Breast epithelium (tissue), 4 donors: ENCODE measurements at places on chromosomes 5 and 9. TPM values are rescaled to one million over a fixed set of nuclear protein-coding genes. Genes with fewer than 3 reads are reported as not detected.

DNA sequence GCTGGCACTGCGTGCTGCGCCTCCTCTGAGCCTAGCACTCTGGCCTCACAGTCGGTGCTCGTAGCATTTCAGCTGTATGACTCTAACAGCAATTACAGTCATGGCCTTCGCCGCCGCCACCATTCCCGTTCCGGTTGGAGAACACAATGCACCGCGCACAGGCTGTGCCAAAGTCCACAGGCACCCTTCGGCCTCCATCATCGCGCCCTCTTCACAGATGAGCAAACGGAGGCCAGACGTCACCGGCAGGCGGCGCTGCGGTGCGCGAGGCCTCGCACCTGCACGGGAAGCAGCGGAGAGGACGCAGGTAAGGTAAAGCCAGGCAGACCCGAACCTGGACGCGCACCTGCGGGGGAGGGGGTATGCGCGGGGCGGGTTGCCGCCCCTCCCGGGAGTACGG, 128.9 kb downstream of the BARX1 start:
- DNase-seq, result no peak

SLC35A4 gene
- total RNA-seq, result 20.3 TPM

DNA sequence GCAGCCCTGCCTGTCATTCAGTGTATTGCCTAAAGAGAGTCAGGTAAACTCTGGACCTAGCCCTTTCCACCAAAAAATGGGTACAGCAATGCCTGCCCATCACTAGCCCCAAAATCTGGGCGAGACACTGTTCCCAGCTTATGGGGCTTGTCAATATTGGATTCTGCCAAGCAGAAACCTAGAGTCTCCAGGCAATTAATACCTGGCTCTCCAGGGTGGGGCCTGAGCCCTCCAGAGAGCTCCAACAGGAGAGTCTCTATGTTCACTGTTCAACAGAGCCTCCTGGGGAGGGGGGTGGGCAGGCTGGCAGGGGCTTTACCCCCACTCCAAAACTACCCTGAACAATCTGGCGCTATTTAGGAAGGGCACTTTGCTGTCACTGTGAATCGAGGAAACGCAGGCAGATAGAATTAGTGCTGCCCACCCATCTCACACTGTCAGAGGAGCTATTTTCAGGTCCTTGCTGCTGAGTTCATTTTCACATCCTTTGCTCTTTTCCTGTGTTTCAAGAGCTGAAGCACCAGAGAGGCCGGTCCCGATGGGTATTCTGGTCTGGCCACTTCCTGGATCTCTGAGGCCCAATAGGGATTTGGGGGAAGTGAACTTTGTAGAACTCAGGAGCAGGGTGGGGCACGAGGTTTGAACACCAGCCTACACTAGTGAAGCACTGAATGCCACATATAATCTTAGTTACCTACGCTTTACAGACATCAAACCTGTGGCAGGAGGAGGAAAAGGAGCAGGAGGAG, 121.8 kb downstream of the C5orf15 start:
- DNase-seq, result peak; percentile 9

OTP gene
- total RNA-seq, result not detected

DNA sequence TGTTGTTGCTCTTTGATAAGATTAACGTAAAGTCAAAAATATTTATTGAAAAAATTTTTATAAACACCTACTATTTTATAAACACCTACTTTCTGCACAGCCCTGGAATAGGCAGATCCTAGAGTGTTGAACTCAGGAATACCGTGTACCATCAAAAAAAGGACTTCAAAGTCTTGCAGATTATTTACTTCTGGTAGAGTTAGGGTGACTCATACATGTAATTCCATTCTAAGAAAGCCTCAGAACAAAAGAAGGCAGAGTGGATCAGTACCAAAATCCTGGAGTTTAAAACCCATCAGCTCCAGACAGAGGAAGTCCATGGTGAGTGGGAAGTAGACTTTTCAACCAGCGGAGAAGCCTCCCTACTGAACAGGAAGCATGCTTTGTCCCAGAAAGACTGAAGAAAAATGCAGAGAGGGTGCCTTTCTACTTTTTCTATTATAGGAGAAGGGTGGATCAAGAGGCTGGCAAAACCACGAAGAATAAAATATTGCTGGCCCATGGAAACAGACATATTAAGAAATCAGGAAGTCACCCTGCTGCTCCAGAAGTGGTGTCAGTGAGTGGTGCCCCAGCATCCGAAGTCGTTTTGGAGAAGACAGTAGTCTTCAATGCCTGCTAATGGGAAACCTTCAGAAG, 45.1 kb upstream of the DAB2 start:
- no peak for DNase-seq

DNA sequence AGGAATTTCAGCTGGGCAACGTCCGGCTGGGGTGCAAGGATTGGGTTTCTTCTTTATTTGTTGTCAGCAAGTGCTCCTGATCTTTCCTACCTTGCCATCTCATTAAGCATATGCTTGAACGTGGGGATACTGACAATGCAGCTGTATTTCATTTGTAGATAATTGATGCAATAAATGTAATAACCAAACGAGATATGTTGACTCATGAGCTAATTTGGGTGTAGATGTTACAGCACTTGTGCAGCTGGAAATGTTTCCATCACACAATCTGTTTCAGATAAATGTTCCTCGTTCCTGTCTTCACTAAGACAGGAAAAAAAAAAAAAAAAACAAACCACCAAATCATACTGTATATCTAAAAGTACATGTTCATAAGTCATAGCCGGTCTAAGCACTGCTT, 123.8 kb downstream of the DMRT2 start:
- no peak for DNase-seq

- DNase-seq, result no peak
These were observed 73.8 kb downstream of the JAKMIP2 start for GRCh38 chr5:147708708-147709107.

AMBP gene
- 0.66 TPM for total RNA-seq

DNA sequence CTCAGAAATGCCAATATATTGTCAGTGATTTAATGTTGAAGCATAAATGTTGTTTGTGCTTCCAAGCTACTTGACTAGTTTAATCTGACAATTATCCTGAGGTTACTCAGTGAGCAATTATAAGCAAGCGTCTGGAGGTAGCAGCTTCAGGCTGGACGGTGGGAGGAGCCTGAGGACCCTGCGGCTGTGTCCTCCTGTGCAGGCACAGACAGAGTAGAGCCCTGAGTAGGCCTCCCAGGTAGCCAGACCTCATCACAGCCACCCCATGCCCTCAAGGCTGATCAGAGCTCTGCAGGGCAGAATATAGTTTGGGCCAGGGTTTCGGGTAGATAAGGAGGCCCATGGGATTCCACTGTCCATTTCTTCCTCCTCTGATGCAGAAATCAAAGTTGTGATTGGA, 153.6 kb downstream of the DRD1 start:
- no peak for DNase-seq

DNA sequence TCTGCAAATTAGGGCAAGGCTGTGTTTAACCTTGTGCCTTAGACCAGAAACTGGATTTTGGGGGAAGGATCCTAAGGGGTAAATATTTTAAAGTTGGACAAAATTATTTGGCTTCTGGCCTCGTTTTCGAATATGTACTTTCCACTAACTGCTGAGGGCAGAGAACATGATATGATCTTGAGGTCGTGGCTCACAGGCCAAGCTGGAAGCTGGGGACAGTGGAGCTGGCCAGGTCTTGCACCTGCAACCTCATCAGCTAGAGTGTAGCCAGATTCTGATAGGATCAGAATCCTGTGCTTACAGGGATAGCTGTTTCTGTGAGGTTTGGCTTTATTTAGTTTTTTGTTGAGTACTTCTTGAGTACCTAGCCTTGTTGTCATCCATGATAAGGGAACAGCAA, 24.9 kb downstream of the MAN2A1 start:
- DNase-seq, result no peak

DNA sequence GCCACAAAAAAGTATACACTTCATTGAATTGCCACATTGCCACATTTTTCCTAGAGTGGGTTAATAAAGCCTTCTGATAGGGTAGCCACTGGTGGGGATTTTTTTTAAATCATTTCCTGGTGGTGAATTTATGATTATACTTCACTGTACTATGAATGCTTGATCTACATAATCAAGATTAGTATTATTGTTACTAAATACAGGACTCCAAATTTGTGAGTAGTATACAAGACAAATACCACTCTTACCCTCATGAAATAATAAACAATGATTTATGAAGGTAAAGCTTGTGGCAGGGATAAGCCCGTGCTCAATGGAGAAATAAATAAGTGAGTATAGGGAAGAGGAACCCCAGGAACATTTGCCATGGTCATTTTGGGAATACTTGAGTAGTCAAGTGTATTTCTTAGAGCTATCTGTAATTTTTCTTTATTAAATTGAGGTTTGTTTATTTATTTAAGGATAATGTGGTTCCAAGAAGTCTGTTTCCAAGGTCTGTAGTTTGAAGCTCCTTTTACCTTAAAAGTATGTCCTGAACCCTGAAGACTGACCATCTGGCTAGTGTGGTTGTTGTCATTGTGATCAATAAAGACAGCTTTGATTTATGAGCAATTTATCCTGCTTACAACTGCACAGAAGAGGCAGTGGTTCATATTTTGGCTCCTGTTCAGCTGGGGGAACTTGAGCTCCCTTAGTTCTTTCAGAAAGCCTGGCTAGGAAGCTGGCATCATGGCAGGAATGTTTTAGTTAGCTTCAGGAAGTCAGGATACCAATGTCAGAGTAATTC, 118.6 kb downstream of the ZSWIM6 start:
- no peak for DNase-seq

DNA sequence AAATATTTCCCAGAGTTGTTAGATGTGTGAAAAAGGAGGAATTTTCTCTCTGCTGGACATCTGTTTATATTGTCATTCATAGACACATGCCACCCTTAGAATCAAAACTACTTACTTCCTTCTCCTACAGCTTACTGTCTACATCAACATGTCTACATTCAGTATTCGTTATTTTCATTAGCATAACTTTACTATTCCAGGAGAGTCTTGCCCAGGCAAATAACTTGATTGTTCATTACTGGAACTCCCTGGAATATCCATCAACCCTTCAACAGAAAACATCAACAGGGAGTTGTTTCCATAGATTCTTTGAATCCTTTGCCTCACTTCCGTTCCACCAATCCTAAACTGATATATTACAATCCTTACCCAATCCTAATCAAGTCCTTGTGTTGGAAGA, 457.5 kb upstream of the ZNF608 start:
- no peak for DNase-seq

BTNL8 gene
- total RNA-seq, result not detected

DNA sequence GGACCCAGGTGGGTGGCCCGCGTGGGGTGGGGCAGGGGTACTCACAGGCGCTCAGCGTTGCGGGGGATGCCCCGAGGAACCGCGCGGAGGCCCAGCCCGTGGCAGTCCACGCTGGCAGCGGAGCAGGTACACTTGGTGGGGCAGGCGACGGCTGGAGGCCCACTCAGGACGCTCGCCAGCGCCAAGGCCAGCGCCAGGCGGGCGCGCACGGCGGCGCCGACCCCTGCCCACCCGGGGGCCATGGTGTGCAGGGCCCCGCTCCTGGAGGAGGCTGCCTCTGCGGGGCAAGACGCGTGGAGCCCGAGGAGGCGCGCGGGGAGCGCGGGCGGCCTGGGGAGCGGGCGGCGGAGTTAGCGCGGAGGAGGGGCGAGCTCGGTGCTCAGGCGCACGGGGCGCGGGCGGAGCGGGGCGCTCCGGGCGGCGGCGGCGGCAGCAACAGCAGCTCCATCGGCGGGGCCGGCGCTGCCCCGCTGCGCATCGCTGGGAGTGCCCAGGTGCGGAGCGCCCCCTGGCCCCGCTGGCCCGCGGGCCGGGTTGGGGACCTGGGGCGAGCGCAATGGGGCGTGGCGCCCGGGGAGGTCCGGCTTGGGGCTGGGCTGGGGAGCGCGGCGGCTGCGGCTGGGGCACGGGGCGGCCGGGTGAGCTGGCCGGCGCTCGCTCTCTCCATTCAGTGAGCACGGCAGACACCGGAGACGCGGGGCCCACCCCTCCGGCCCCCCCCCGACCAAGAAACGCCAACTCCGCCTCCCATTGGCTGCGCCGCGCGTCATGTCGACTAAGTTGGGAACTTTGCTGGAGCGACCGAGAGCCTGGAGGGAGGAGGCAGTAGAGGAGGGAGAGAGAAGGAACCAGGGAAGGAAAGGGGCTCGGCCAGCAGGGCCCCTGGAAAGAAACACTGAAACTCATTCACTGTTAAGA, at the start of gene SLIT3:
SLIT3 (minus strand) TSS at position 672 of the 918 bp plus-strand sequence; CDS start at position 242, 430 bp downstream.
- DNase-seq, result peak; percentile 56

ORM2 gene
- total RNA-seq, result 1.6 TPM

DNA sequence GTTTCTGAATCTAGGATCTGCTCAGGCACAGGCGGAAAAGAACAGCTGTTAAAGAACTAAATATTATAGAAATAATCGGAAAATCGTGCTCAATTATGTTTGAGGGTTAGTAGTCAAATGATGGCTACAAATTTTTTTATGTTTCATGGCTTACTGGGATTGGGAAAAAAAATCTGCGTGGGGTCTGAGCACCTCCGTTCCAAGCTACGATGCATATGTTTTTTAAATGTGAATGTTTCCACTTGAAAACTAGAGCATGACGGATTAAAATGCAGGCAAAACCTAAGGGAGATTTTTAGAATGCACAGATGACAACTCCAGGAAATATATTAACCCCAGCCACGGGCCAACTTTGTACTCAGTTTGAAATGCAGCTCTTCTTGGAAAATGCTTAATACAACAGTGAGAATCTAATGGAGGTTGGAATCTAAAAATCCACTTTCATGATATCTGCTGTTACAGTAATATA, 5.3 kb downstream of the OTP start:
- no peak for DNase-seq

GRCh38 chr5:61263561-61264272, 68.3 kb upstream of the ZSWIM6 start:
- DNase-seq, result no peak

GRCh38 chr5:88889189-88890069, 6.4 kb upstream of the MEF2C start:
- DNase-seq, result peak; percentile 59

DNA sequence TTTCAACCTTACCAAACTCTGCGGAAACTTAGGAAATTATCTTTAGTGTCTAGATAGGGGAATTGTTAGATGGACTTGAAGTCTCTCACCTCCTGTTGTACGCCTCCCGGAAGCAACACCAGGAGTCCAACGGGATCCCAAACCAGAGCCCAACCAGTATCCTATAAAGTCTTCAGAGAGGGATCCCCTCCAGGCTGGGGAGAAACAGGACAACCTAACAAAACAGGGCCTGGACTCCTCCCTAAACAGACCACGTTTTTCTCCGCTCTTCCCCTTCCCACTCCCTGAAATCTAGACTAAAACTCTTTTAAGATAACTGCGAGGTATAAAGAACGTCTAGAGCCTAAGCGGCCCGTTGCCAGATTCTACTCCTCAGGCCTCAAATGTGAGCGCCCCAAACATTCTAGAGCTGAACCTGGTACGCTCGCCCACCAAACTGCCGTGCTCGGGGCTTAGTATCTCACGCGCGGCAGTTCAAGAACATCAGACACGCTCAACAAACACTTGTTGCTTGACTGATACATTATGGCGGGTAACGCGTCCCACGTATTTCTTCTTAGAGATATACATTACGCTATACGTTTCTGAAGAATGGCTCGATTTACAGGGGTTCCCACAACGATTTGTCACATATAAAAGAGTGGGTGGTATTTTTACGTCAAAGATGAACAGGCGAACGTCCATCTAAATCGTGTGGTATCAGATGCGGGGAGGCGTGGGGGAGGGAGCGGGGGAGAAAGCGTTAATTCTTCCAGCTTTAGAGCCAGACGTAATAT, 663 bp upstream of the SMIM27 start:
- DNase-seq, result peak; percentile 32

FCN1 gene
- total RNA-seq, result 2.9 TPM

CARD9 gene
- total RNA-seq, result 7.6 TPM

NUP155 gene
- total RNA-seq, result 25.9 TPM

LCP2 gene
- 41.4 TPM for total RNA-seq

GRCh38 chr9:7216004-7216841, 458.4 kb downstream of the KDM4C start:
- no peak for DNase-seq
